HuH-7 (cell line): ENCODE measurements at places on chromosomes 4 and X.
A peak's percentile ranks its signal among the peaks of the same experiment; 100 is the strongest.

GRCh38 chr4:8149664-8150063 lies 8.9 kb downstream of the ABLIM2 start:
- no peak for DNase-seq

DNA sequence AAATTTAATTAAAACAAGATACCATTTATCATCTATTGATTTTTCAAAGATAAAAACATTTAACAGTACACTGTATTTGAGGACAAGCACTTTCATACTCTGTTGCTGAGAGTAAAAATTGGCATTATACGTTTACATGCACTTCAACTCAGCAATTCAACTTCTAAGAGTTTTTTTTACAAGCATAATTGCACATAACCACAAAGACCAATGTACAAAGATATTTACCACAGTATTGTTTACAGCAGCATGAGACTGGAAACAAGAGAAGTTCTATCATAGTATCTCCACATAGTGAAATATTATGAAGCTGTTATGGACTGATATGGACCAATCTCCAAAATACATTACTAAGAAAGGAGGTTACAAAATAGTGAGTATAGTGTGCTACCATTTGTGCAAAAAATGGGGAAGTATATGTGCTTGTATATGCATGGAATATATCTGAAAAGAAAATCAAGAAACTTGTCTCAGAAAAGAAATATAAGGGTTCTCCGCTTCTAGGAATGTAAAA lies 10.9 kb downstream of the GAB3 start:
- DNase-seq = no peak

- no peak for DNase-seq
These were observed 134.4 kb downstream of the SMIM20 start for GRCh38 chr4:26048378-26048882.

GRCh38 chr4:185811509-185812364 lies at the start of gene SORBS2:
Gene SORBS2 (minus strand): TSS chr4:185812194. CDS start chr4:185690571, 121,623 bp downstream.
- DNase-seq = peak; percentile 12

- DNase-seq = no peak
These were observed 704 bp downstream of the FAM3A start for GRCh38 chrX:154515090-154515965.

DNA sequence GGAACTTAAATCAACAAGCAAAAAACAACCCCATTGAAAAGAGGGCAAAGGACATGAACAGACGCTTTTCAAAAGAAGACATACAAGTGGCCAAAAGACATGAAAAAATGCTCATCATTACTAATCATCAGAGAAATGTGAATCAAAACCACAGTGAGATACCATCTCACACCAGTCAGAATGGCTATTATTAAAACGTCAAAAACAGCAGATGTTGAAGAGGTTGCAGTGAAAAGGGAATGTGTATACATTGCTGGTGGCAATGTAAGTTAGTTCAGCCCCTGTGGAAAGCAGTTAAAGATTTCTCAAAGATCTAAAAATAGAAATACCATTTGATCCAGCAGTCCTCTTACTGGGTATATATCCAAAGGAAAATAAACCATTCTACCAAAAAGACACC lies 22.6 kb downstream of the RTL9 start:
- no peak for DNase-seq

DNA sequence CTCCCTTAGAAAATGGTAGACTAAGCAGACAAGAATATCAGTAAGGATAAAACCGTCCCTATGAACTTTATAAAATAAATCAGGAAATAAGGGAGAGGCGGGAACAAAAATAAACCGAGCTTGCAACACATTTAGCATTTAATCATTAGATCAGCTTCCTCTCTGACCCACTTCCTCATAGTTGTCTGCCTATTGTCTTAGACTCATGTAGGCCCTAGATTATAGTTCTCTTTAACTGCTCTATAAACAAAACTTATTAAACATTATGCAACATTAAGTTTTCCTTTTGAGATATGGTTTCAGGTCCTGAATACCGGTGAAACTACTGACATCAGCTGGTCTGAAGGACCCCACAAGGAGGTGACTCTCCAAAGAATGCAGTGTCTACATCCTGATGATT lies 15.8 kb upstream of the SRD5A3 start:
- DNase-seq = no peak

- DNase-seq = no peak
These were observed 412.1 kb downstream of the ADAM29 start for GRCh38 chr4:175330236-175330635.

- DNase-seq = peak; percentile 19
These were observed 456.0 kb upstream of the FAM241A start for GRCh38 chr4:111689214-111689613.

GRCh38 chrX:98068024-98068580 lies 1184.4 kb downstream of the RPA4 start:
- no peak for DNase-seq

- DNase-seq = no peak
These were observed 1348.0 kb downstream of the ADGRL3 start for GRCh38 chr4:62548108-62548524.

DNA sequence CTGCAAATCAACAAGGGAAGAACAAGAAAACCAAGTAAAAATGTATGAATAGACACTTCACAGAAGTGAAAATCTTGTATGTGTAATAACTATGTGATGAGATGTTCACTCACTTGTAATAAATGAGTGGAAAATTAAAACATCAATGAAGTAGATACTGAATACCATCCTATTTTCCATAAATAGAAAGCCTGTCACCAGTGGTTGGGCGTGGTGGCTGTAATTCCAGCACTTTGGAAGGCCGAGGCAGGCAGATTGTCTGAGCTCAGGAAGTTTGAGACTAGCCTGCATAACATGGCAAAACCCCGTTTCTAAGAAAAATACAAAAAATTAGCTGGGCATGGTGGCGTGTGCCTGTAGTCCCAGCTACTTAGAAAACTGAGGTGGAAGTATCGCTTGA lies 53.5 kb upstream of the SOD3 start:
- no peak for DNase-seq

DNA sequence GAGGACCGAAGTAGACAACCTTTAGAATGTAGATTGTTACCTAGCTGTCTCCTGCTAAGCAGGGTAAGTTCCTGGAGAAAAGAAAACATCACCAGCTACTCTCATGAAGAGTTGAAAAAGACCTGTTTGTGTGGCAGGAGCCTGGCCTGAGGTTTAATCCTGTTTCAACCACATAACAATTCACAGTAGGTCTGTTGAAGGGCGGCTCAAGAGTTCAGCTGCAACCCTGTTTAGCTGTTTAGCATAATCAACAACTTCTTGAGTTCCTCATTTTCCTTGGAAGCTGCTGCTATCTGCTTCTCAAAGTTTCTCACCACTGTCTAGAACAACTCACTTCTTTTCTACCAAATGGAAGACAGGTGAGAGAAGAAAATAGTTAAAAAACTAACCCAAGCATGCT lies 170.4 kb upstream of the TET2 start:
- DNase-seq = no peak

DNA sequence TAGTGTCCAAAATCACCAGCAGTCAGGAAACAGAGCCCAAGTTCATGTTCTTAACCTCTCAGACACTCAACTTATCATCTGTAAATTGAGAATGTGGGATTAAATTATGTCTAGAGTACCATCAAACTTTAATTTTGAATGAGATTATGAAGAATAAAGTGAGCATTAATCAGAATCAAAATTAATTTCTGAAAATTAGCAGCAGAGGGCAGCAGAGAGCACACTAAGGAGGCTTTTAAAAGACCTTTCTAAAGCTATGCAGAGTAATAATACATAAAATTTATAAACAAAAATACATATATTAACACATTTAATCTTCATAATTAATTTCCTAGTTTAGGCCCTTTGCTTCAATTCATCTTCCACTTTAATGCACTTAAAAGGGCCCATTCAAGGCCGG lies 7.1 kb downstream of the TASL start:
- DNase-seq = no peak

GRCh38 chr4:129240816-129241215 lies 144.9 kb downstream of the C4orf33 start:
- no peak for DNase-seq

DNA sequence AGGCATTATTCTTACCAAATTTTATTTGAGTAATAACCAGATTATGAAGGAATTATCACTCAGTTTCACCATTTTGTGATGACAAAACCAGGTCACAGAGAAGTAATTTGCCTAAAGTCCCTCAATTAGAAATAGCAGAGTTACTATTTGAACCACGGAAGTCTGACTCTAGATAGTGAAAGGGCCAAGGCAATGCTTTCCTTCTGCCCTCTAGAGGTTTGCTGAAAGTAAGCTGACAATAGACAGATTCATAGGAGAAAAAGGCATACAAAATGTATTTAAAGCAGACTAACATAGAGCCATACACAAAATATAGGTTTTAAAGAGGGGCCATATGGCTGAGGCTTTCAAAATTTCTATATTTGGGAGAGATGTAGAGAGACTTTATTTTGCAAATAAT lies 43.1 kb downstream of the CXXC4 start:
- DNase-seq = peak; percentile 0

DNA sequence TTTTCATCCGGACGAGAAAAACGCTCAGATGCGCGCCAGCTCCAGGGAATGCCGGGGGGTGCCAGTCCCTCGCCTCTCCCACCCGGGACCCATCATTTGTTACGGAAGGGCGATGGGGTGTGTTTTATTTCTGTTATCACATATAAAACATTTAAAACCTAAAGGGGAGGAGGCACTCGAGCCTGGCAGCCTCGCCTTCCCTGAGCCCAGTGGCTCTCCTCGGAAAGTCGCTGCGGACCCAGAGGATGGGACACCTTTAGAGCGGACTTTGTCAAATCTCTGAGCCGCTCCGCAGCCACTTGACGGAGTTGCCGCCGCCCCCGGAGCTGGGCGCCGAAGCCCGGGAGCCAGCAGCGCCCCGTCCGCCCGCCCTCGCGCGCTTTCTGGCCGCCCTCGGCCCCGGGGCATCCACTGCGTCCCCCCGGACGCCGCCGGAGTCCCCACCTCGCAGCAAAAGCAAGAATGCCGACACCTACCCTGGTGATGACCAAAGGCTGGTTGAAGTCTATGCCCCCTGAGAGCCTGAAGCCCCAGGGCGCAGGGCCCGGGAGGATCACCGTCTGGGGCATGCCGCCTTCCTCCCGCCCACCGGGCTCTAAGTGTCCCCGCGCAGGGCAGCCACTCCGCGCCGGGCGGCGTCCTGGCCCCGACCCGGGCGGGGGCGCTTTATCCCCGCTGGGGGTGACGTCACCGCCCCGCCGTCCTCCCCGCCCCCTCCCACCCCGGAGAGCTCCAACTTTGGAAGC lies at the start of gene PDLIM3:
TSS of gene PDLIM3 (minus strand) at position 642 of the 746 bp plus-strand sequence. CDS start at position 569, 73 bp downstream.
- peak; percentile 17 for DNase-seq

DNA sequence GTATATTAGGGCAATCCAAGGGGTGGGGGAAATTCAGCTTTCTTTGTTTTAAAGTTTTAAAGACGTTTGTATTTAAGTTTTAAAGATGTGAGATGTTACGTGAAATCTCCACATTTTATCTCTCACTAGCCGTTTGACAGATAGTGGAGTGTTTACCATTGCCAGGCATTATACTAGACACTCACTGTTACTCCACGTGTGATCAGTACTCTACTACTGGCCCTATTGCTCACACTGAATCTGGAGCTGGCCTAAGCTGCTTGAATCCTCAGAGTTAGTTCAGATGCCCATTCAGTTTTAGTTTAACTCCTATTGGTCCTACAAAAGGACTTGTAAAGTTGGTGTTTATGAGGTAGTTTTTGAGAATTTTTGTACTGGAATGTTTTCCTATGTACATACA lies 4.5 kb downstream of the ADAD1 start:
- DNase-seq = no peak

DNA sequence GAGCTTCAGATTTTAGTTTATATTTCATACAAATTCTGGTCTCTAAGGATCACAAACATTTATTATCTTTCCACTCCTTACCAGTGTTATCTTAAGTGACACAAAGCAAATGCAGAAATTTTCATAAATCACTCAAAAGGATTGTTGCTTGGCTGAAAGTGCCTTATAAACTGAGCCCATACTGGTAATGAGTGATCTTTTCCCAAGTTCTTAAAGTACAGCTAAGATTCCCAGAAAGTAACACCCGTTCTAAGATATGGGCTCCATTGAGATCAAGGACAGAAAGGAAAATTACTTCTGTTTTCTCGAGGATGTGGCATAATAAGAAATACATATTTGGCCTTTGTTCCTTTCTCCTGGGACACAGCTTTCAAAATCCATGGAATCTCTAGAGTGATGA lies 313.7 kb downstream of the ARHGAP24 start:
- no peak for DNase-seq

DNA sequence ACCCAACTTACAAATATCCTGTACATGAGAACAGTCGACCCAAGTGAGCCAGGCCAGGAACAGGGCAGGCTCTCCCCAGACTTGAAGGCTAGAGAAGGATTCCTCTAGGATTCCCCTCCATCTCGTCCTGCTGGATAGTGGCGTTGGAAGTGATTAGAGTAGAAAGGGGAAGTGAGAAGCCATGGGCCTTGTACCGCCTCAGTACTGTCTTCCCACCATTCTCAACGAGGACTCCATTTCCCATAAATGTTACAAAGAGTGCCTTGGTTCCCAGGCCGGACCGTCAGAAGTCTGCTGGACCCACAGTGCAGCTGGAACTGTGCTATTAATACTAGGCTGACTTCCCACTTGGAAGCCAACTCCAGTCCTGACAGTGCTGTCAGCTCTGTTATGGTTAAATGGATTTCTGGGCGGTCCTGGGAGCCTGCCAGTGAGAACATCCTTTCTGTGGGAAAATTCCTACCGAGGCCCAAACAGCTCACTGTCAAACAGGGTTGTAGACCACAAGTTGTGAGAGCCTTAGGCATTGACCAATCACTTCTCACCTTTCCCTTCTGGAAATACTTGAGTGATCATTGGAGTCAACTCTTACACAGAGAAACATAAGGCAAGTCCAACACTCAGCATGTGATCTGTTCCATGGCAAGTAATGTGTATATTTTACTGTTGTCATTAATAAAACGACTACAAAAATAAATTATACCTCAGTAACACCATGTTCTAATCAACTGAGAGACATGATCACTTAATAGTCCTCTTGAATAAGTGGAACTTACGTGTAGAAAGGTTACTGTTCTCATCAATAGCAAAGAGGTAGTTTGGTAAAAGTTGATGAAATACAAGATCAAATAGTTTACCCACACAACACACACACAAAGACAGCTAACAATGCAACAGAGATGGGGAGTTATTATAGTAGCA lies 58.4 kb downstream of the AMELX start:
- DNase-seq = no peak

GRCh38 chrX:68829582-68830418 lies 979 bp downstream of the EFNB1 start:
- DNase-seq = no peak

DNA sequence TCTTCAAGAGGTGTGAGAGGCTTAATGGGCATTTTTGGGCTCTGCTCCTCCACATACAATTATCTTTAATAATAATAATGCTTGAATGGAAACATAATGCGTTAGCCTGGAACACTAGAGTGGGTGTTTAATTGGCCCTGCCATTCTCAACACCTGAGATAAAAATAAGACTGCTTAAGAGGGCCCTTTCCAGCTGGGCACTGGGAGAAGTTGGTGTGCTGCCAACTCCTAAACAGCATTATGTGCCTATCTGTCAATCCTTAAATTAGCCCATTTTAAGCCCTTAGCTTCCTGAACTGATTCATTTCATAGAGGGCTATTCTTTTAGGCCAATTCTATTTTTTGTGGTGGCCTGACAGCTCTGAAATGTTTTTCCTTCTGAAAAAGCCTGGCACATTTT lies 211.1 kb upstream of the ZIC3 start:
- DNase-seq = no peak

GRCh38 chrX:53659039-53659438 lies 27.5 kb downstream of the HUWE1 start:
- no peak for DNase-seq

- DNase-seq = no peak
These were observed 112.3 kb downstream of the KLHL8 start for GRCh38 chr4:87108142-87108546.

- DNase-seq = no peak
These were observed 618.0 kb downstream of the CCSER1 start for GRCh38 chr4:90745176-90745575.
